ENCODE measurements at places on chromosomes 6 and 20.

DNA sequence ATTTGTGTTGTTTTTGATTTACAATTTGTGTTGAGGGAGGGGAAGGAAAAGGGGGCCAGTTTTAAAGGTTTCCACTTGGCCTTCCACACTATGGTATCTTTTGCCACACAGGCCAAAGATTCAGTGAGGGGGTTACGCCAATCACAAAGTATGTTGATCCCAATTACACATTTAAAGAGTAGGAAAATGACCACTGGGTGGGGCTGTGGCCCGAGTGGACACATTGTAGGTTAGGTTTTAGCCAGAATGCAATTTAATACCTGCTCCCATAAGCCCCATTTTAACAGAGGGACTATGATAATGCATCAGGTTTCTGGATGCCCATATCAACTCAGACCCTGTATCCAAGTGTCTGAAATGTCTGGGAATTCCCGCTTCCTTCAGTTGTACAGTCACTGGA is 15.6 kb downstream of the VGLL2 start:
- no peak for DNase-seq

DNA sequence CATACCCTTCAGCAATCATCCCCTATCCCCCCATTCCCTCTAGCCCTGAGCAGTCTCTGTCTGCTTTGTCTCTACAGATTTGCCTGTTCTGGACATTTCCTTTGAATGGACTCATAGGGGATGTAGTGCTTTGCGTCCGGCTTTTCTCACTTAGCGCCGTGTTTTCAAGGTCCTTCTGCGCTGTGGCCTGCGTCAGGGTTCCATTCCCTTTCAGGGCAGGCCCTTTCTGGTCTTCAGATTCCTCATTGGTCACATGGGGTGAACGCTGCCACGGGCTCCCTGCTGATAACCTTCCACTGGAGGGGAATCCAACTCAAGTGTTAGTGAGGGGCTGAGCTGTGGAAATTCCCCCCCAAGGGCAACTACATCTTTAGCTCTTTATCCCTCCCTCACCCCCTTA is 36.4 kb upstream of the APCDD1L start:
- DNase-seq = no peak

DNA sequence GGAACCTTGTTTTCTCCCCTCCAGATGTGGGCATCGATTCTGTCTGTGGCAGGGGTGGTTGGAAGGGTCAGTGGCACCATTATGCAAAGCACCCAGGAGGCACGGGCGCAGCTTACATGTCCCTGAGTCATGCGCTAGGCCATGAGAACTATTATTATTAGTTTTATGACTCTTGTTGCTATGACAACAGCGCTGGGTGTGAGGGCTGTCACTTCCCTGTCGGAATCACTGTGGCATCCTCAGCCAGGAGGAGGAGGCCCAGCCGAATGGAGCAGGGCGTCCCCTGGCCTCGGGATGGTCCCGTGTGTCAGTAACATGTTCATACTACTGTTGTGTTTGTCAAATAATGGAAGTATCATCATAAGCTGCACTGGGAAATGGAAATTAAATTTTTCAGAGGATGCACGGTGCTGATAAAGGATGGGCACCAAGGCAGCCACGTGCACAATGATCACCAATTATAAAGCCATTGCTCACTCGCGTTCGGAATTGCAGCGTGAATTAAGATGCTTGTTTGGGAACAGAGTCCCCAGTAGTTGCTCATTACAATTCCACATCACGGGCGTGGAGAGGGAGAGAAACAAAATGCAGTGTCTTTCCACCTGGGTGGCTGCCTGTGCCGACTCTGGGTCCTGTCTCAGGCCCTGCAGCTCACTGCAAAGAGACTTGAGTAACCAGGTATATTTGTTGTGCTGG is 247.9 kb downstream of the CDH4 start:
- DNase-seq = no peak

- DNase-seq = no peak
These were observed 369.9 kb downstream of the BTBD3 start for GRCh38 chr20:12287575-12287974.

DNA sequence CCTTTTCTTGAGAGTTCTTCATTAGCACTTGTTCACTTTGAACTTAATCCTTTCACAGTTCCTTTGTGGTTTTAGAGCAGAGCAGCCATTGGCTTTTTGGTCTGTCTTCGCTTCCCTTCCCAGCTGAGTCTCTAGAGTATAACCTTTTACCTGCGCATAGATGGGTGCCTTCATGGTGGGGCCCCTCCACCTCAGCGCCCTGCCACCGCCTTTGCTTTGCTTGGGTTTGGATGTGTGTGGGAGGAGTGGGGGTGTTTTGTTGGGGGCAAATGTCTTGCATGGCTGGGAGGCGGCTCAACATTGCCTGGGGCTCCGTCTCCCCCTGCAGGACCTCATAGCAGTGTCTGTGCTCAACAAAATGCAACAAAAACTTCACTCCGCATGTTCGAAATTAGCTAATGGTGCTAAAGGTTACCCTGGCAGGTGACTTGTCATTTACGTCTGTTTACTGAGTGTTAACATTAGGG is 11.9 kb downstream of the PYGB start:
- no peak for DNase-seq

DNA sequence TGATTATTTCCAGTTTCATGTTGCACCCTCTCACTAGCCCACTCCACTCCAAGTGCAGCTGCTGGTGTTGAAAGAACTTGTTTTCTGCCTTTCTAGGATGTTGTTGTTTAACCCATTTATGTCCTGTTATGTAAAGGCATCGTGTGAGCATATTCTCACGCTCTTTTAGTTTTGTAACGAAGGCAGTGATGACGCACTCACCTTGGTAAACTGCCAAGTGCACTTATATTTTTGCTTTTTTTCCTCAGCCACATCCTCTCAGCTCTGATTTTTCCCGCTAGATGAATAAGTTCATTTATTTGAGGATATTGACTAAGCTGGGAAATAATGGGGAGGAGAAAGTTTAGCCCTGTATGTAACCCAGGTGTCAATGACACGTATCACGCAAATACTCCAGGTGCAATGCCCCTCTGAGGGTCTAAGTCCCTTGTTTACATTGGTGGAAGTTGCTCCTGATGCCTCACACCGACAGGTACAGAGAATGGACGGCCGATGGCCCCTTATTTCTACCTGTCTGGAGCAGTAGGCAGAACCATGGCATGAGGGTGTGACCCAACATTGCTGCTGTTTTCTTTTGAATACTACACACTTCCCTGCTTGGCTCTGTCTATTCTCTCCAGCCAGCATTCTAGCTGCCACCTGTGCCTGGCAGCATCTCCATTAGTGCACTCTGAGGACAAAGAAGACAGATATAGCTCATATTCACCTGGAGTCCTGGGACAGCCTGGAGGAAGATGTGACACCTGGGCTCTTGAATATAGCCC is 132.7 kb upstream of the SLC24A3 start:
- no peak for DNase-seq

GRCh38 chr20:20734475-20734948 is 22.1 kb upstream of the RALGAPA2 start:
- no peak for DNase-seq

- no peak for DNase-seq
These were observed 148.3 kb upstream of the STXBP5 start for GRCh38 chr6:147055821-147056392.

GRCh38 chr6:129350278-129350677 is 359.7 kb downstream of the ARHGAP18 start:
- no peak for DNase-seq

DNA sequence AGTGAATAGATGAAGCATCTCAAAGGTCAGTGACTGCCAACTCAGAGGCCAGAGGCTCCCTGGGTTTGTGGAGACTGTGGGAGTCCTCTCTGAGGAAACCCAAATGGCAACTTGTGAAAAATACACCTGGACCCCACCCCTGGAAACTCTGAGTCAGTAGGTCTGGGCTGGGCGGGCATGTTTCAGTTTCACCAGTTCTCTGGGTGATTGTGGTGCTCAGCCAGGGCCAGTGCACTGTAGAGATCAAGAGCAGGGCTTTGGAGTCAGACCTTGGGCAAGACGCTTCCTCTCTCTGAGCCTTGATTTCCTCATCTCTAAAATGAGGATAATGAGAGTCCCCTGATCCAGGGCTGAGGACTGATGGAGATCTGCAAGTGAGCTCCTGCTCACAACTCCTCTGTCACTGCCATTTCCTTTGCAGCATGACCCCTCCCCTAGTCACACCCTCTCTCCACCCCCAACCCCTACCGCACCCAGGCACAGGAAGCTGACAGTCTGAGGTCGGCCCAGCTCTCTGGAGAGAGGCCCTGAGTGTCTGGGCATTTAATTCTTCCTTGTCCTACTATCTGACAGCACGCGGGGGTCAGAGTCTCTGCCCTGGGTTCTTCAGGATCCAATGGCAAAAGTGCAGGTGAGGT is 5.1 kb downstream of the DEF6 start:
- DNase-seq = peak; percentile 81

- no peak for DNase-seq
These were observed 675.1 kb upstream of the MMS22L start for GRCh38 chr6:97958134-97958533.

GRCh38 chr20:33909331-33909921 is 84.3 kb upstream of the RALY start:
- no peak for DNase-seq

DNA sequence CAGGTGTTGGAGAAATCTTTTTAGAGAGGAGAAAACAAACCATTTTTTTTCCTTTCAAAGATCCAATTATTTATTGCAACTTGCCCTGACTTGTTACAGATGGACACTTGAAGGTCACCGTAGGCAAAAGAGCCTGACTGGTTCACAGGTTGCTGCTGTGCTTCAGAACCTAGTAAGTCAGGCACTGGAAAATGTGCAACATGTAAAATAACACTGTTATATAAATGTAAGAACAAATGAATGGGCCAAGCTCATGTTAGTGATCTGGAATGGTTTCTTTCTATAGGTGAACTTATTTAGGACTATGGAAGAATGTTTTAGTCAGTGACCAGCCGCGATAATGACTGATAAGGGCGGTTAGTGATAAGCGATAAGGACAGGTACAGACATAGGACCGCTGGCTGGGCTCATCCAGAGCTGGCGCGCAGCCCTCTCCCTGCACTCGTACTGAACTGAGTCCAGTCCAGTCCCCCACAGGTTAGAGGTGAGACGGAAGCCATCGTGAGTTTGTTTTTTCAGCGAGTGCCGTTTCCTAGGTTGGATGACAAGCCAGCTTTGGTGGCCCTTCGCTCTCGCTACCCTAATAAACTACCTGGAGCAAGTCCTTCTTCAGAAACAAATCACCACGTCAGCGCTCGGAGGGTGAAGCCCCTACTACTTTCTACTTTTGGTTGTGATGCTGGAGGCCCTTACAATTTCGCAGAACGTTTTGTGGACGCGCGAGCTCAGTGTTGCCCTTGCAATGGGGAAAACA is 94.4 kb upstream of the PRDM1 start:
- peak; percentile 27 for DNase-seq

- DNase-seq = no peak
These were observed 881.5 kb upstream of the SLC35B3 start for GRCh38 chr6:9316831-9317230.
